ENCODE measurements at places on chromosomes 13 and 19.
A peak's percentile ranks its signal among the peaks of the same experiment; 100 is the strongest.

DNA sequence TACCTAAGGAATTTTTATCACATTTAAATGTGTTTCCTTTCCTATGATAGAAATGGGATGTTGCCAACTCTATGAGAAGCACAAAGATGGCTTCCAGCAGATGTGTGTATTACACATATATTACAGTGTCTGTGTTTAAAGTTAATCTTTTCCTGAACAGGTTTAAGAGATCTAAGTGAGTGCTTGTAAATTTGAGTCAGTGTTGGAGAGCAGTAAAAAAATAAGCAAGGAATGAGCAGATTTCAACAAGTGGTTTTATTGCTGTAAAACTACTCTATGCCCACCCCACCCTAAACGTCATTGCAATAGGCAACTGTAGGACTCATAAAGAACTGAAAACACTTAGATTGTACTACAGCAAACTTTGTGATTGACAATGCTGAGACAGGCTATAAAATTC, 248.7 kb downstream of the KLF5 start:
- no peak for DNase-seq

GRCh38 chr13:98370806-98371515, 193.9 kb upstream of the RNF113B start:
- DNase-seq = peak; percentile 79

- no peak for DNase-seq
Measured at GRCh38 chr13:110089815-110090214, 217.1 kb downstream of the COL4A1 start.

DNA sequence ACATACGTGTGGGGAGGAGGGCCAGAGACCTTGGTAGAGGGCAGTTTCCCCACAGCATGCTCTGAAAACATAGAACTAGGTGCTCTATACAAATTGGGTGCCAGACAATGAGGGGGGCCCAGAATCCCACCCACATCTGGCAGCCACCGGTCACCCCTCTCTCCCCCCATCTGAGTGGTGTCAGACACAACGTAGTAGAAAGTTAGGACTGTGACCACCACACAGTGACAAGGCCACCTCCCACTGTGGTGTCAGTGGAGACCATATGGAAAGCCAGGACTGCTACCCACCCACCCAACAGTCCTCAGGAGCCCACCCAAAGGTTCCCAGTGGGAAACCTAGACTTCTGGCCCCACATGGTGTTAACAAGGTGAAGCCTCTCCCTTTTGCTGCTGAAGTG, 2.1 kb upstream of the ATP4B start:
- DNase-seq = no peak

GRCh38 chr13:94119360-94119936, 360.0 kb downstream of the DCT start:
- DNase-seq = no peak

DNA sequence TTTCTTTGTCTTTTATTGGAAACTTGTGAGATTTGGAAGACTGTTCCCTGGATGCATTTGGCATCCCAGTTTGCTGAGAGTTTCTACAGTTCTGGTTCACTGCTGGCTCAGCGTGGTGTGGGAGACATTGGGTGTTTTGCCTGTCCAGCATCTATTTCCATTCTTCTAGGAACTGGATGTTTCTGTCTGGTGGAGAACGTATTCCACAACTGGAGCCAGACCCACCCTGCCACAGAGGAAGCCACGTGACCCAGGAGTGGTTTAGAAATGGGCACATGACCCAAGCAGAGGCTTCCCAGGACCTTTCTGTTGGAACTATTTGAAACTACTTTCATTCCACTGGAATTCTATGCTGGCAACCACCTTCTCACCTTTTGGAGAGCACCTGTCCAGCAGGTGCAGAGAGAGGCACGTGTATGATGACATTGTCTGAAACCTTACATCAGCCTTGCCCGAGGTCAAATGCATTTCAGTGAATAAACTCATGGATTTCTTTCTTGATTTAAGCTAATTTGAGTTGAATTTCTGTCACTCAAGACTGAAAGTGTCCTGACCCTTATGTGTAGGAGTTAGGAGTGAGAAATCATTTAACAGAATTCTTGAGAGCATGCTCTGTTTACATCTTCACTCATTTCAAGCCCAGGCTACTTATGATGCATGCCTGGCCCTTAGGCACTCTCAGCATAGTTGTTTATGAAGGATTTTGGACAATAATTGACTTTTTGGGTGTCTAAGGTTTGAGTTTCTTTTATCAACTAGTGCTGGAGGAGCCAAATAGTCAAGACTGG, 121.8 kb downstream of the AKAP11 start:
- no peak for DNase-seq

GRCh38 chr19:40443131-40443999, 770 bp downstream of the SERTAD3 start:
- DNase-seq = peak; percentile 99

DNA sequence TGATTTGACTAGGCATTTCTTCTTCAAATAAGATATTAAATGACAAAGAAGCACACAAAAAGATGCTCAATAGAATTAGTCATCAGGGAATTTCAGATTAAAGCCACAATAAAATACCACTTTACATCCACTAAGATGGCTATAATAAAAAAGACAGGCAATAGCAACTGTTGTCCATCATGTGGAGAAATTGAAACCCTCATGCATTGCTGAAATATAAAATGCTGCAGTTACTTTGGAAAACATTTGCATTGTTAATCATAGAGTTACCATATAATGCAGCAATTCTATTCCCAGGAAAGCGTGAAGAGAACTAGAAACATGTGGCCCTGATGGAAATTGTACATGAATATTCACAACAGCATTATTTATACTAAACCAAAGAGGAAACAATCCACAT, 605.5 kb upstream of the SLITRK1 start:
- DNase-seq = no peak

DNA sequence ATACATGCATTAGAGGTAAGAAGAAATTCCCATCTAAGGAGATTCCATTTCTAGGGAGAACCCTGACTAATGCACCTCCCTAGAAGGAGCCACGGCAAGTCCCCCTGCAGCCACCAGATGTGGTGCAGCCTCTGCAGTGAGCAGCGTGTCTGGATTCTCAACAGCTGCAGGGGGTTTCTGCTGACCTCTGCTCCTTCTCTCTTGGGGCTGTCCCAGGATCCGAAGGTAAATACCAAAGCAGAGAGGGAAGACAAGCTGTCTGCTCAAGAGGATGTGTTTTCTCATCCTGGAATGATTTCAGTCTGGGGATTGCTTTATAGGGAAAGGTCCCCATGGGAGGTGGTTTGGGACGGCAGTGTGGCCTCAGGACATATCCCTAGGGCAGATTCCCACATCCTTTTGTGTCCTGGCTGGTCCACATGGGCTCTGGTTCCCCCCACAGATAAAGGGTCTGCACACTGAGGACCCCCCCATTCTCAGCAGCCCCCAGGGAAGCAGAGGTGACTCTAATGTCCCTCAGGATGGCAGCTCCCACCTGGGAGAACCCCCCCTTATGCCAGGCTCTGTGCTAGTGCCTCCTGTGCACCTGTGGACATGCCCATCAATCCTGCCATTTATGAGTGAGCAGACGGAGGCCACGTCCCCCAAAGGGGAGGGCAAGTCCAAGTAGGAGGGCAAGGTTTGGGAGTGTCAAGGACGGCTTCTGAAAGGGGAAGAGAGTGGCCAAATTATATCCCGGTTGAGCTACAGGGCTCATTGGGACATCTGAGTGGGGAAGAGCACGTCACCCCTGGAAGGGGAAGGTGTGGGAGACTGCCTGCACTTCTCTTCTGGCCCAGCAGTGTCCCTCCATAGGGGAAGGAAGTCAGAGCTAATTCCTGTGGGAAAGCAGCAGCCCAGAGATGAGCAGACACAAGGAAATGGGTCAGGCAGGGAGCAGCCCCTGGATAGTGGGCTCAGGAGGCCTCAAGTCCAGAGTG, 10.2 kb upstream of the OR10H5 start:
- DNase-seq = no peak

DNA sequence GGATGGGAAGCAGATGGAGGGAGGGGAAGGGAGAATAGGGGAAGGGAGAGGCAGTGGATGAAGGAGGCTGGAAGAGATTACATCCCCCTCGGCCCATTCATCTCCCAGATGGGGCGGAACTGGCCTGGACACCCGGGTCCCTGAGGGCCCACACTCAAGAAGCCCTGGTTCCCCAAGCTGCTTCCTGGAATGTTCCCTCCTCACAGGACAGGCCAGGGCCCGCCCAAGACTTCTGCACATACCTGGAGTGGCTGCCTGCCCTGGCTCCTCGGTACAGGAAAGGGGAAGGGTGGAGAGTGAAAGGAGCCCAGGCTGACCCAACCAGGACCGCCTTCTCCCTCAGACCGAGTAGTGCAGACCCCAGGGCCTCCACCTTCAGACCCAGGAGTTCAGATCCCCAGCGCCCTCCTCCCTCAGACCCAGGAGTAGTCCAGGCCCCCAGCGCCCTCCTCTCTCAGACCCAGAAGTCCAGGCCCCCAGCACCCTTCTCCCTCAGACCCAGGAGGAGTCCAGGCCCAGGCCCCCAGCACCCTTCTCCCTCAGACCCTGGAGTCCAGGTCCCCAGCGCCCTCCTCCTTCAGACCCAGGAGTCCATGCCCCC, 489 bp downstream of the NTF4 start:
- DNase-seq = no peak

- peak; percentile 55 for DNase-seq
Measured at GRCh38 chr19:48770266-48770665, 14.9 kb downstream of the FGF21 start.

DNA sequence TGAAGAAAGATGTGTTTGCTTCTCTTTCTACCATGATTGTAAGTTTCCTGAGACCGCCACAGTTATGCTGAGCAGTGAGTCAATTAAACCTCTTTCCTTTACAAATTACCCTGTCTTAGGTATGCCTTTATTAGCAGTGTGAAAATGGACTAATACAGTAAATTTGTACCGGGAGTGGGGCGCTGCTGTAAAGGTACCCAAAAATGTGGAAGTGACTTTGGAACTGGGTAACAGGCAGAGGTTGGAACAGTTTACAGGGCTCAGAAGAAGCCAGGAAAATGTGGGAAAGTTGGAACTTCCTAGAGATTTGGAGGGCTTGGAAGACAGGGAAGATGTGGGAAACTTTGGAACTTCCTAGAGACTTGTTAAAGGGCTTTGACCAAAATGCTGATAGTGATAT, 9.2 kb upstream of the PDS5B start:
- no peak for DNase-seq

DNA sequence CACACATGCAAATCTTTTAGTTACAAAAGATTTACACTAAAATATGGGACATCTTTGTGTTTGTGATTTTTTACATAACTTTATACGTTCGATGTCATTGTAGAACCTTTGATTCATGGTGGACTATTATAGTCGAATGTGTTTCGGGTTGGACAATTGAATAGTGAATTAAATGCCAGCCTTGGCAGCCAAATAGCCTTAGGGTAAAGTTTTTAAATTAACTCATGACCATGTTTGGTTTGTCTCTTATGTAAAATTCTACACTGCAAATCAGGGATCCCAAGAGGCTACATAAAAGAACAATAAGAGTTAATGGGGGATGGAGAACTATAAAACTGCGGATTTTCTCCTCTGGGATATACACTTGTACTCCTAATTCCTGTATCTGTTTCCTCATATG, 1735.6 kb upstream of the SPRY2 start:
- no peak for DNase-seq

DNA sequence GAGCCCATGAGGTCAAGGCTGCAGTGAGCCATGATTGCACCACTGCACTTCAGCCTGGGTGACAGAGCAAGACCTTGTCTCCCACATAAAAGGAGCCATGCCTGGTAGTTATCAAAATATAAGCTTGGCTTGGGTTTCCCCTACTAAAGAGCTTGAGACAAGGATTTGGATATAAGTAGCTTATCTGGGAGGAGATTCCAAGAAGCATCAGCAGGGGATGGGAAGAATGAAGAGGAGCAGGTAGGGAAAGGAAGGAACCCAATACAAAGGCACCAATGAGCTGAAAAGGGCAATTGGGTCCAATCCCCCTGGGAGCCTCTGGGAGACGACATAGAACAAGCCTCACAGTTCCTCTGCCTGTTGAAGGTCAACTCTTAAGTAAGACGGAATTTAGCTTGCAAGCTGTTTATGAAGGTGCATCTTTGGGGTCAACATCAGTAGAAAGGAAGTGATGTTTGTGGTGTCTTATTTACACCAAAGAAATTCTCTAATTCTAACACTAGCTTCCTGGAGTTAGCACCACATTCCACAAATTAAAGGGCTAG, 7.4 kb upstream of the CLEC4G start:
- no peak for DNase-seq

DNA sequence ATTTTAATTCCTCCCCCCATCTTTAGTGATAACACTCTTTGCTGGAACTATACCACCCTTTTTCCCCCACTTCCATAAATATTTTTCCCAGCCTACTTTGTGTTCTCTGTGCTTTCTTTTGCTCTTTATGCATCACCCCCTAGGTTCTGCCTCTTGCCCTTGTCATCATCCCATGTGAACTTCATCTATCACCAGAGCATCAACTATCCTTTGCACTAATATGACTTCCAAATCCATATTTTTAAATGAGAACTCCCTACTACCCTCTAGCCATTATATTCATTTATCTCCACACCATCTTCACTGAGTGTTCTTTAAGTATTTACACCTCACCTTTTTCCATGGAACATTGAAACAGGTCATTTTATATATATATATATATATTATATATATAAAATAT, 452.7 kb downstream of the FOXO1 start:
- DNase-seq = no peak

GRCh38 chr13:28340272-28340793, 154.6 kb downstream of the FLT1 start:
- no peak for DNase-seq

DNA sequence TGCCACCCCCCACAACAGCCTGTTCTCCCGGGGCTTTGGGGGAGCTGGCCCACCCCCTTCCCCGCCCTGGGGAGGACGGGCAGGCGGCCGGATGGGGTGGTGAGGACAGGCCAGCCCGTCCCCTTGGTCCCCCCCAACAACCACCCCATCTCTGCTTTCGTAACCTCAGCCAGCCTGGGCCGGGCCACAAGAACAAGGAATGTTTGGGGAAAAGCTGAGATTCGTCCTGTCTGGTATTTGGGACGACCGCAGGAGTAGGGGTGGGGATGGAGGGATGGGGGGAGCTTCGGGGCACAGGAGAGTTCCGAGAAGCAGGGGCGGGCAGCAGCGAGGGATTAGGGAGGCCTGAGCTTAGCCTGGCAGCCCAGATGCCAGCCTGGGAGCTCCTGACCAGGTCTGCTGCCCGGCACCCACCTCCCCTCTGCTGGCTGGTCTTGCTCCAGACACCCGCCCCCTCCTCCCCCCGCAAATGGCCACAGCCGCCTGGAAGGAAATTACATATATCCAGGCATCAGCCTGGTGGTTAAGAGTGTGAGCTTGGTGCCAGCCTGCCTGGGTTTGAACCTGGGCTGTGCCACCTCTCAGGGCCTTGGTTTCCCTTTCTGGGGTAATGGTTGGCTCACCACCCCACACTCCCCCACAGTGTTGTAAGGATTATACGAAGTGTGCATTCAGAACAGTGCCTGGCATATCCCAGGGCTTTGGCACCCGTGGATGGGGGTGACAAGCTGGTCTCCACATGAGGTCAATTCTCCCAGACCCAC, at the start of gene PODNL1:
Gene PODNL1, minus strand, starts transcription at position 117 of the 764 bp plus-strand sequence. CDS start 236 bp downstream, outside the sequence.
- DNase-seq = peak; percentile 91

All from hepatic stellate cell (primary cell).